ENCODE measurements at places on chromosomes 1 and 21.
A peak's percentile ranks its signal among the peaks of the same experiment; 100 is the strongest.

DNA sequence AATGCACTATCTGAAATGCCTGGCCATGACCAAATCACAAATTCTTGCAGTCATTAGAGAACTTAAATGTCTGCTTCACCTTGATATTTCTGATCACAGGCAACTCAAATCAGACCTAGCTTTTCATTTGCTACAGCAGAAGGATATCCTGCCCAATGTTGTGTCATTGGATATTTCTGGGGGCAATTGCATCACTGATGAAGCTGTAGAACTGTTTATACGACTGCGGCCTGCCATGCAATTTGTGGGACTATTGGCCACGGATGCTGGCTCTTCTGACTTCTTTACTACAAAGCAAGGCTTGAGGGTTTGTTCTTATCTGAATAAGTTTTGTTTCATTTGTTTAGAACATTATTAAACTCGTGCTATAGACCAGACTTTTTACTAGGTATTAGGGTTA lies 14.9 kb downstream of the ZYG11A start:
- no peak for DNase-seq

DNA sequence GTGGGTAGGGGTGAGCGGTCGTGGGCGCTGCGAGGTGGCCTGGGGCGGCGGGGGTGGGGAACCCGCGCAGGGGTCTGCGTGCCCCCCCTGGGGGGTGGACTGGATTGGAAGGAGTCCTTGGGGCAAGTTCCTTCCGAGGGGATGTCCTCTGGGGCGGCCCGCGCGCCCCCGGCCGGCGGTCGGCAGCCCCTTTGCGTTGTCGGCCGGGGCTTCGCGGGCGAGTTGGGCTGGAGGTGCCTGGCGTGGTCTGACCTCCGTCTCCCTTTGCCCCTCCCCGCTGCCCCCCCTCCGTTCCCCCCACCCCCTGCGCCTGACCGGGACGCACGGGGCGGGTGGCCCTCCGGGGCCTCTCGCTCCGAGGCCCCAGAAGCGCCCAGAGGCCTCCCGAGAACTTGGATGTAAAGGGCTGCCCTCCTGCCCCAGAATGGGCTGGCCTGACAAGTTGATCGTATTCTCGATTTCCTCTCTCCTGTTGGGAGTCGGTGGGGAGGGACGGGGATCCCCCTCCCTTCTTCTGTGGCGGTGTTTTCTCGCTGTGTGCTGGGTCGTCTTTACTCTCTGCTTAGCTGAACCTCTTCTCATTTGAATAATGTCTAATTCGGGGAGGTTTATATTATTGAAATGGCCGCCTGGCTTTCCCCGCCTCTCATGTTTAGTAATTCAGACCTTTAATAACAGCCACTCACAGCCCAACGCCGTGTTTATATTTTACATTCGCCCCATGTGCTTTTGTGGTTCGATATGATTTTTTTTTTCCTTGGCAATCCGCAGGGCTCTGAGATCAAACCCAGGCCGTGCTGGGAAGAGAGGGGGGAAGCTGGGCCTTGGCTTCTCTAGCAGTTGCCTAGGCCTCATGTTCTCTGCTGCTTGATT lies 1.3 kb downstream of the POU2F1 start:
- peak; percentile 29 for DNase-seq

GRCh38 chr1:163267962-163268361 lies 53.8 kb upstream of the NUF2 start:
- no peak for DNase-seq

GRCh38 chr1:2921970-2922686 lies 99.1 kb upstream of the ACTRT2 start:
- no peak for DNase-seq

- no peak for DNase-seq
Measured at GRCh38 chr1:172054172-172054571, 212.9 kb downstream of the DNM3 start.

DNA sequence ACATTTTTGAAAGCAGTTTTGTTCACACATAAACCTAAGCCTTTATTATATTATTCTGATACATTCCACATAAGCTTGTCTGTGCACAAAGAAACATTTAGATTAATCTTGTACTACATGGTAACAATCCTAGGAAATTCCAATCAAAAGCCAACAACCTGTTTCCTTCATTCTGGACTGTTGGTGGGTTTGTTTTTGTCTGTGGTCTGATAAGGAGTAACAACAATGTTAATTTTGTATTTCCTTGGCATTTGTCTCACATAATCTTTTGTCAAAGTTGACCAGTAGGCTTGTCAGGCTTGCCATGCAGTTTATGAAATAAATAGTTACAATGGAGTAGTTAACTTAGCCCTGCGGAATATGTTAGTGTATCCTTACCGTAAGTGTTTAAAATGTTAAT lies 183.3 kb downstream of the DHRS3 start:
- DNase-seq = no peak

- no peak for DNase-seq
Measured at GRCh38 chr1:109914587-109915240, 4.1 kb downstream of the CSF1 start.

DNA sequence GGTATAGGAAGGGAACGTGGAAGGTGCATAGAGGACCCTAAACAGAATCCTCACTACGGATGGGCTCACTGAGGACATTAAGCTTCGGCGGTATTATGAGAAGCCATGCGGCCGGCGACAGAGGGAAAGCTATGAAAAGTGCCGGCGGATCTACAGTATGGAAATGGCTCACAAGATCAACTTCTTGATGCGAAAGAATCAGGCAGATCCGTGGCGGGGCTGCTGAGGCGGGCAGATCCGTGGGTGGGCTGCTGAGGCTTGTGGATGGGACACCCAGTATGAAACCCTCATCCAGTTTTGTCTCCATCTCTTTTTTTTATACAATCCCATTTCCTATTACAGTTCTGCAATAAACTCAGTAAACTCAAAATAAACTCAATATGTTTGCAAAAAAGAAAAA lies 95.8 kb downstream of the CRB1 start:
- no peak for DNase-seq

- DNase-seq = no peak
Measured at GRCh38 chr1:3319874-3320245, 134.6 kb upstream of the ARHGEF16 start.

GRCh38 chr1:39509360-39510009 lies 18.0 kb downstream of the BMP8A start:
- peak; percentile 75 for DNase-seq

- no peak for DNase-seq
Measured at GRCh38 chr1:219900201-219900600, 28.2 kb downstream of the SLC30A10 start.

GRCh38 chr1:20983297-20983889 lies 193.3 kb downstream of the EIF4G3 start:
- DNase-seq = peak; percentile 14

All from NCI-H510A (cell line).